ENCODE measurements at places on chromosomes 11 and 22.

DNA sequence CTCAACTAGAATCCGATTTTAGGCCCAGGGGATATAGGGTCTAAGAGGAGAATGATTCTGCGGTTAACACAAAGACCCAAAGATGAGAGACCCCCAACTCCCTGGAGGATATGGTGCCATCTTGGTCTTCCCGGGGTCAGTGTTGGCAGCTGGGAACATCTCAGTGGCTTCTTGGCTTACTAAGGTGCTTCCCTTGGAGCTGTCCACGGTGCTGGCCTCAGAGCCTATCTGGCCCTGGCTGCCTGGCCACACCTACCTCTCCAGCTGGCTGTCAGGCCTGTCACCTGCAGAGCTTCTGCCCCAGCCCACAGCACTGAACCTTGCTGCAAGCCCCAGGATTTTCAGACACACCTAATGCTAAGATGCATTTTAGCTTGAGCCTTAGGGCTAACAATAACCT is 70.7 kb upstream of the THY1 start:
- DNase-seq = no peak

- DNase-seq = no peak
These were observed 112.7 kb upstream of the OR4B1 start for GRCh38 chr11:48103621-48104567.

GRCh38 chr22:49737101-49737551 is 90.5 kb downstream of the BRD1 start:
- no peak for DNase-seq

- DNase-seq = no peak
These were observed 30.2 kb downstream of the ATP6V1E1 start for GRCh38 chr22:17598318-17598717.

- DNase-seq = no peak
These were observed 26.1 kb upstream of the IGSF9B start for GRCh38 chr11:133982876-133983275.

DNA sequence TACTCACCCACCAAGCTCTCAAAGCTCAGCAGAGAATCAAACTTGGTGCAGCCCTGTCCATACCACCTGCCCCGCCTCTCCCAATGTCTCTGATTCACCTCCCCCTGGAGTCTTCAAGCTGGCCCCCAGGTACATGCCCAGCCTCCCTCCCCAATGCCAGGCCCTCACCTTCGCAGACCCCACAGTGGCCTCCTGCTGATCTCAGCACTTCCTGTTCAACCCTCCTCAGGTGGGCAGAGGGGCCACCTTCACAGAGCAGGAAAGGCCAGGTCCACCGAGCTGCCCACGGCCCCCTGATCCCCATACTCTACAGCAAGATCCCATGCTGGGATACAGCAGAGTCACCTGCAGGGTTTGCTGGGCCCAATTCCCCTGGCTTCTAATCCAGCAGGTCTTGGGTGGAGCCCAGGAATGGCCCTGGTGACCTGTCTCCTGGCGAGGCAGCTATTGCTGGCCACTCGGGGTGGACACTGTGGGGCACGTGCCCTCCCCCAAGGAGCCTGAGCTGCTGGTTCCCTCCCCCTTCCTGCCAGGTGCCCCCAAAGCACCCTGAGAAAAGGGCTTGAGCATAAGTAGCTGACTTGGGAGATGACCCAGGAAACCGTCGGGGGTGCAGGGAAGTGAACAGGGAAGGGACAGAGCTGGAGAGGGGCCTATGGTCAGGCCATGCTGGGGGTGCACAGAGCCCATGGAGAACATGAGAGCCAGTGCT is 150.7 kb downstream of the BRD1 start:
- DNase-seq = no peak

DNA sequence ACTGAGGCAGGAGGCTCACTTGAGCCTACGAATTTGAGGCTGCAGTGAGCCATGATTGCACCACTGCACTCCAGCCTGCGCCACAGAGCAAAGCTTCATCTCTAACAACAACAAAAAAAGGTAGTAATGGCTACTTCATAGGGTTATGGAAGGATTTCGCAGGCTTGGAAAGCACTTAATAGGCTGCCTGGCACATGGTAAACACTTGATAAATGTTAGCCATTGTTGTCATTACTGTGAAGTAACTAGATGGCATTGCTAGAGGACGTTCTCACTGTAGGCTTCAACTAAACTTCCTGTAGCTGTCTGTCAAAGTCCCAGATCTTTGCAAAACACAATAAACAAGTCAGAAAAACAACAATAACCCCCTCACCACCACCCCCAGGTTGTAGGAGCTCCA is 357.2 kb upstream of the NARS2 start:
- no peak for DNase-seq

DNA sequence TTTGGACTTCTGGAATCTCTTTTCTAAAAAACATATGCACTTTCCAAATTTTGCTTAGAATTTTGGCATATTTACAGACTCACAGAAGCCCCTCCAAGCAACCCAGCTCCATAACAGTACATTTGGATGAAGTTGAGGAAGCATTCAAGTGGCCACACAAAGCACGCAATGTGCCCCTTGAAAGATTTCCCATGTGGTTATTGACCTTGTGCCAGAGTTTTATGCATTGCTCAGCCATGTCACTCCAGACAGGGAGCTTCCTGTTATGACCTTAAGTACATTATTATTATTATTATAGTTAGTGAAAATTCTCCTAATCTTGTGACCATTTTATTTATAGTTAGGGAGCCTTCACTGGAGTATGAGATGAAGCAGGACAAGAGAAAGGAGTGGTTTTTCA is 35.0 kb upstream of the BDNF start:
- no peak for DNase-seq

Measured in NCI-H187 treated with DMSO at 0.1 percent for 48 hours (cell line).